CD8-positive, alpha-beta memory T cell (primary cell): ENCODE measurements at places on chromosomes 3 and 15. TPM values are rescaled to one million over a fixed set of nuclear protein-coding genes. Genes with fewer than 3 reads are reported as not detected.

DNA sequence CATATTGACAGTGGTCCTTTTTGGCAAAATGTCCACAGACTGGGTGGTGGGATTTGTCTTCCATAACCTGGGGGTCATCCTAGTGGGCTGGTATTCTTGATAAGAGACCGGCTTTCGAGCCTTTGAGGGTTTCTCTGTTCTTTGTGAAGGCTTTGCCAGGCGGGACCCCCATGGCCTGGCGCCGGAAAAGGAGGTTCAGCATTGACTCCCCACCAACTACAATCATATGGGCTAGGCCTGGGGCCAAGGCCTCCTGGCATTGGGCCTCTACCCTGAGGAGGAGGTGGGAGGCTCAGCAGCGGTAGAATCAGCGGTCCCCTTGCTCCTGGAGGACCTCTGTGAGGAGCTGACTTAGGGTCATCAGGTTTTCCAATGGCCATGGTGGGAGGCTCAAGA is 19.8 kb upstream of the HDAC11 start:
- no peaks in the 10 kb centered on the region for H3K4me1 ChIP-seq
- H3K4me3 ChIP-seq: no peak overlapping the region
- H3K36me3 ChIP-seq: no peaks in the 10 kb centered on the region
- no peak for DNase-seq
- no peaks in the 10 kb centered on the region for H3K27me3 ChIP-seq

DNA sequence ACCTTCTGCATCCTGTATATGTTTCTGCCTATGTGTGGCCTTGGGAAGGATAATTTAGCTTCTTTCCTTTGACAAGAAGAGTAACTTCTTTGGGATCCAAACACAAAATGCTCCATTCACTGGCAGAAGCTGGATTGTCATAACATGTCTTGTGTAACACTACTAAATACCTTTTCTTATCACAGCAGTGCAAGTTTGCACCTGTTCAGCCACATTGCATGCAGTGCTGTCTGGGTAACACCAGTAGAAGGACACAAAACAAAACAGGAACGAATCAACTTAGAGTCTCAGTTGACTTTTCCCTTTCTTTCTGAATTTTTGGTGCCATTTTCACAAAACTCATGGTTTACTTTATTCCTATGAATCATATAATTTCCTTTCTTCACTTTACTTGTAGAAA is 43.6 kb upstream of the TNIK start:
- H3K4me1 ChIP-seq: no peaks in the 10 kb centered on the region
- no peak overlapping the region for H3K27ac ChIP-seq
- H3K27me3 ChIP-seq: no peaks in the 10 kb centered on the region
- no peak overlapping the region for H3K4me3 ChIP-seq
- no peak for DNase-seq
- H3K36me3 ChIP-seq: no peaks in the 10 kb centered on the region

DNA sequence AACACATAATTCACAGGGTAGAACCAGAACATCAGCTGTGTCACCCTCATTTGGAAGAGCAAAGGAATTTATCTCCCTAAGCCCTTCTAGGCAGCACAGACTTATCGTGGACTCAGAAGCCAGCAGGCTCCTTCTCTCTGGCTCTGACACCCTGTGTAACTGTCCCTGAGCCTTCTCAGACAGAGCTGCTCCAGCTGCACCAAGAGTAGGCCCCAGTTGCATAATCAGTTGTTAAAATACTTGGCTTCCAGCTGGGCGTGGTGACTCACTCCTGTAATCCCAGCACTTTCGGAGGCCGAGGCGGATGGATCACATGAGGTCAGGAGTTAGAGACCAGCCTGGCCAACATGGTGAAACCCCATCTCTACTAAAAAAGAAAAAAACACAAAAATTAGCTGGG is 49.4 kb upstream of the ACVR2B start:
- no peaks in the 10 kb centered on the region for H3K4me1 ChIP-seq
- H3K4me3 ChIP-seq: no peak overlapping the region
- no peaks in the 10 kb centered on the region for H3K27me3 ChIP-seq
- no peak overlapping the region for H3K27ac ChIP-seq

- no peak for DNase-seq
- H3K27me3 ChIP-seq: no peaks in the 10 kb centered on the region
- H3K36me3 ChIP-seq: no peaks in the 10 kb centered on the region
- H3K4me3 ChIP-seq: no peak overlapping the region
- H3K4me1 ChIP-seq: no peaks in the 10 kb centered on the region
Measured at GRCh38 chr15:46723308-46723707, 994.0 kb upstream of the SEMA6D start.

- H3K36me3 ChIP-seq: no peaks in the 10 kb centered on the region
- no peak overlapping the region for H3K27ac ChIP-seq
- no peak overlapping the region for H3K4me3 ChIP-seq
- no peaks in the 10 kb centered on the region for H3K27me3 ChIP-seq
- peaks cover 4% of the 10 kb centered on the region for H3K4me1 ChIP-seq
- peak; percentile 62 for DNase-seq
Measured at GRCh38 chr15:63945007-63945788, 101.1 kb downstream of the DAPK2 start.

ALPK3 gene
- 0.07 TPM for total RNA-seq

ATXN7 gene
- 34.6 TPM for total RNA-seq

- no peak overlapping the region for H3K27ac ChIP-seq
- no peak overlapping the region for H3K4me3 ChIP-seq
- no peak for DNase-seq
- no peaks in the 10 kb centered on the region for H3K36me3 ChIP-seq
- H3K4me1 ChIP-seq: no peaks in the 10 kb centered on the region
Measured at GRCh38 chr3:94159062-94159828, 96.4 kb downstream of the NSUN3 start.

- no peak overlapping the region for H3K4me3 ChIP-seq
- H3K4me1 ChIP-seq: peaks cover 5% of the 10 kb centered on the region
- DNase-seq: no peak
- no peaks in the 10 kb centered on the region for H3K27me3 ChIP-seq
- no peak overlapping the region for H3K27ac ChIP-seq
Measured at GRCh38 chr15:89754361-89755154, 3.5 kb upstream of the MESP1 start.

- no peaks in the 10 kb centered on the region for H3K27me3 ChIP-seq
- no peaks in the 10 kb centered on the region for H3K36me3 ChIP-seq
Measured at GRCh38 chr3:120432150-120432860, 18.5 kb downstream of the FSTL1 start.

DNA sequence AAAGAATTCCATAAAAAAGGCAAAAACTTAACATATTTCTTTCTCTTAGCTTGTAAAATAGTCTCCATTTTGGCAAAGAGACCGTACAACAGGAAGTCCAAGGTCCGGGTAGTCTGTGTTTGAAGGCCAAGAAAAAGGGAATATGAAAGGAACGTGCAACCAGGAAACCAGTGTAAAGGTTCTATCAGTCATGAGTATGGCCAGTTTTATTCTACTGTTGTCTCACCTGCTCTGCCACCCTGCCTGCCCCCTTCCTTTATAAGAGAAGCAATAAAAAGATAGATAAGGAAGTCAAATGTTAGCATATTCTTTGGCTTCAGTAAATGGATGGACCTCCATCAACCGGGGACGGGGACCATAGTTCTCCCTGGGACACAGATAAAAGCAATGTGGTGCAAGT is 370.6 kb upstream of the ROBO2 start:
- H3K27ac ChIP-seq: no peak overlapping the region
- no peak overlapping the region for H3K4me3 ChIP-seq
- DNase-seq: no peak

DNA sequence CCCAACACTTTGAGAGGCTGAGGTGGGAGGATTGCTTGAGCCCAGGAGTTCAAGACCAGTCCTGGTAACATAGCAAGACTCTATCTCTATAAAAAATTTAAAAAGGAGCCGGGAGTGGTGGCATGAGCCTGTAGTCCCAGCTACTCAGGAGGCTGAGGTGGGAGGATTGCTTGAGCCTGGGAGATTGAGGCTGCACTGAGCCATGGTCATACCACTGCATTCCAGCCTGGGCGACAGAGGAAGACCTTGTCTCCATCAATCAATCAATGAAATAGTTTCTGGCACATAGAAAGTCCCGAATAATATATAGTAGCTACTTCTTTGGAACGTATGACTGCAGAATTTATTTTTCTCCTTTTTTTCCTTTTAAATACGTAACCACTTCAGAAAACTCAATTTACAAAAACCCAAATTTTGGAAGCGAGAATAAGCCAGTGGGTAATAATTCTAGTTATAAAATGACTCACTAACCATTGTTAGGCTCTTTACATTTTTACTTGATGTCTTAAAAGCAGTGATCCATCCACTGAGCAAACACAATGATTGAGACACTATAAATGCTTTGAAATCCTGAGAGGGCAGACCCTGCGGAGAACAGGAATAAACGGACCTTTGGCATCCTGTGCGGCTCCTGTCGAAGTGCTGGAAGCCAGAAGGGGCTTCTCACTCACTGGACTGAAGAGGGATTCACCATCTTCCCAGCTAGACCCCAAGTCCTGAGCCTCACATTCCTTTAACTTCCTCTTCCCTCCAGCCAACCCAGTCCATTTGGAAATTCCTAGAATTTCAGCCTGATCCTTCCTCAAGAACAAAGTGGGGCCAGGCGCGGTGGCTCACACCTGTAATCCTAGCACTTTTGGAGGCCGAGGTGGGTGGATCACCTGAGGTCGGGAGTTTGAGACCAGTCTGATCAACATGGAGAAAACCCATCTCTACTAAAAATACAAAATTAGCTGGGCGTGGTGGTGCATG is 68.4 kb upstream of the MFGE8 start:
- no peaks in the 10 kb centered on the region for H3K36me3 ChIP-seq
- H3K4me3 ChIP-seq: no peak overlapping the region
- no peaks in the 10 kb centered on the region for H3K27me3 ChIP-seq
- no peak overlapping the region for H3K27ac ChIP-seq
- DNase-seq: no peak

PRTG gene
- total RNA-seq: not detected

GRCh38 chr15:99455789-99456160 is 110.0 kb upstream of the MEF2A start:
- no peaks in the 10 kb centered on the region for H3K27me3 ChIP-seq
- DNase-seq: no peak
- no peak overlapping the region for H3K27ac ChIP-seq
- H3K4me1 ChIP-seq: peaks cover 7% of the 10 kb centered on the region

- H3K27ac ChIP-seq: no peak overlapping the region
- no peak for DNase-seq
- no peaks in the 10 kb centered on the region for H3K27me3 ChIP-seq
- H3K36me3 ChIP-seq: no peaks in the 10 kb centered on the region
- H3K4me3 ChIP-seq: no peak overlapping the region
- no peaks in the 10 kb centered on the region for H3K4me1 ChIP-seq
Measured at GRCh38 chr15:26842391-26842790, 24.5 kb upstream of the GABRA5 start.

CSPG5 gene
- total RNA-seq: 0.53 TPM

GRCh38 chr3:2896308-2896939 is 213.8 kb downstream of the IL5RA start:
- H3K4me3 ChIP-seq: no peak overlapping the region
- no peak for DNase-seq
- H3K4me1 ChIP-seq: no peaks in the 10 kb centered on the region
- H3K27me3 ChIP-seq: no peaks in the 10 kb centered on the region
- no peaks in the 10 kb centered on the region for H3K36me3 ChIP-seq

- H3K4me3 ChIP-seq: no peak overlapping the region
- peaks cover 29% of the 10 kb centered on the region for H3K4me1 ChIP-seq
- DNase-seq: no peak
- peaks cover under 1% of the 10 kb centered on the region for H3K36me3 ChIP-seq
- H3K27me3 ChIP-seq: no peaks in the 10 kb centered on the region
Measured at GRCh38 chr3:52196977-52197376, 983 bp upstream of the ALAS1 start.

GRCh38 chr15:55250941-55251340 is 38.7 kb downstream of the RAB27A start:
- H3K27ac ChIP-seq: no peak overlapping the region
- peak overlapping the region; percentile 15 for H3K4me3 ChIP-seq
- no peak for DNase-seq

GRCh38 chr3:124784686-124785382 is 54.6 kb downstream of the UMPS start:
- H3K36me3 ChIP-seq: no peaks in the 10 kb centered on the region
- no peaks in the 10 kb centered on the region for H3K27me3 ChIP-seq
- no peak overlapping the region for H3K27ac ChIP-seq
- no peaks in the 10 kb centered on the region for H3K4me1 ChIP-seq

GRCh38 chr15:53512029-53512428 is 247.4 kb downstream of the WDR72 start:
- no peak overlapping the region for H3K27ac ChIP-seq
- no peak for DNase-seq
- H3K4me3 ChIP-seq: no peak overlapping the region
- H3K27me3 ChIP-seq: no peaks in the 10 kb centered on the region

DNA sequence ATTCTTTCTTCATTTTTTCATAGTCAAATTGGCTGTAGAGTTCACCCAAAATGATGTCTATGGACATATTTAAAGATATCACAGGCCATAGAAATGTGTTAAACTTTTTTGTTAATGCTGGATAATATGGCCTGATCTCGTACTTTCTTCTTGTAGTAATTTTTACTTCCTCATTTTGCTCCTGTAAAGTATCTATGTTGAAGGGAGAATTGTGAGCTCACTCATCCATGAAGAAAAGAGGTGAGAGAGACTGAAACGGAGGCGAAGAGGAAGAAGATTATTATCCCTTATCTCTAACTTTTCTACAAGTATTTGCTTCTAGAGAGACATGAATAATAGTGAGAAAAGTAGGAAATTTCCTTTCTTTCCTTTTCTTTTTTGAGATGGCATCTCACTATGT is 613.8 kb upstream of the TBL1XR1 start:
- H3K36me3 ChIP-seq: no peaks in the 10 kb centered on the region
- DNase-seq: no peak
- no peaks in the 10 kb centered on the region for H3K4me1 ChIP-seq
- H3K27ac ChIP-seq: no peak overlapping the region

- H3K27me3 ChIP-seq: peaks cover 4% of the 10 kb centered on the region
- DNase-seq: no peak
- H3K4me1 ChIP-seq: no peaks in the 10 kb centered on the region
- no peak overlapping the region for H3K4me3 ChIP-seq
Measured at GRCh38 chr3:124663690-124664089, 66.6 kb upstream of the UMPS start.

- H3K27me3 ChIP-seq: no peaks in the 10 kb centered on the region
- H3K27ac ChIP-seq: no peak overlapping the region
- no peak for DNase-seq
- H3K36me3 ChIP-seq: no peaks in the 10 kb centered on the region
- H3K4me1 ChIP-seq: no peaks in the 10 kb centered on the region
Measured at GRCh38 chr3:123909785-123910184, 25.7 kb upstream of the MYLK start.

DNA sequence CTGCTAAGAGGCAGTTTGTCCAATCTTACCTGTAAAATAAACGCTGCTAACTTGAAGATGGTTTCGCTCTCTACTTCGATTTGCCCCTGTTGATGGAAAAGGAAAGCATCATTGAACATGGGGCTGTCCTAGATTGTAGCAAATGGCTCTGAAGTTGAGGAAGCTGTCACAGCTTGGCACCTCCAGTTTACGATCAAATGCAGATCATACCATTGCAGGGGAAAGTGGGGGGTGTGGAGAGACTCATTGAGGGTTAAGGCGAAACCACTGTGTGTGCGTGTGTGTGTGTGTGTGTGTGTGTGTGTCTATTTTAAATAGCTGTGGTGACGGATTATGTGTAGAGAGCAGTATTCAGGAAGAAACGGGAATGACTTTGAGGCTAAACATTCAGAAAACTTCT is 127.6 kb upstream of the LMOD3 start:
- H3K27ac ChIP-seq: no peak overlapping the region
- no peaks in the 10 kb centered on the region for H3K36me3 ChIP-seq
- H3K27me3 ChIP-seq: no peaks in the 10 kb centered on the region
- DNase-seq: no peak

CLDN16 gene
- not detected for total RNA-seq

GRCh38 chr3:12370758-12371157 is 81.9 kb downstream of the PPARG start:
- no peak overlapping the region for H3K4me3 ChIP-seq
- H3K4me1 ChIP-seq: no peaks in the 10 kb centered on the region
- no peak for DNase-seq
- H3K27me3 ChIP-seq: no peaks in the 10 kb centered on the region
- no peak overlapping the region for H3K27ac ChIP-seq
